A549 treated with Hydrocortisone at 1 μM for 4 hours (cell line): ENCODE measurements at places on chromosomes 5 and 9. TPM values are rescaled to one million over a fixed set of nuclear protein-coding genes. Genes with fewer than 3 reads are reported as not detected.

Gene EFCAB9
- total RNA-seq = not detected in 5 replicates

Gene SLC6A18
- not detected in 5 replicates for total RNA-seq

Gene GARIN3
- total RNA-seq = not detected in 5 replicates

Gene RBM22
- total RNA-seq = 44.3 to 55.7 TPM (median 45.7 TPM) in 5 replicates

Gene COQ4
- 46.0 to 60.9 TPM (median 56.5 TPM) in 5 replicates for total RNA-seq

Gene LRRC19
- not detected in 5 replicates for total RNA-seq

Gene CEP72
- total RNA-seq = 8.7 to 11.1 TPM (median 10.2 TPM) in 5 replicates

Gene PROB1
- 0.18 to 0.25 TPM (median 0.20 TPM) in 5 replicates for total RNA-seq

Gene HNRNPH1
- total RNA-seq = 414 to 770 TPM (median 466 TPM) in 5 replicates

Gene KLF9
- 2.9 to 4.8 TPM (median 4.0 TPM) in 5 replicates for total RNA-seq

Gene ADAMTS12
- 6.1 to 7.8 TPM (median 7.3 TPM) in 5 replicates for total RNA-seq

Gene RASGEF1C
- 0.08 to 0.20 TPM (median 0.11 TPM) in 5 replicates for total RNA-seq

Gene TMEM38B
- total RNA-seq = 14.5 to 17.3 TPM (median 16.2 TPM) in 5 replicates

Gene ANKRD33B
- total RNA-seq = 10.0 to 11.4 TPM (median 10.7 TPM) in 5 replicates

Gene PPP2R2B
- total RNA-seq = 0.03 to 0.11 TPM (median 0.06 TPM) in 5 replicates

Gene GDA
- total RNA-seq = 0.91 to 1.2 TPM (median 1.2 TPM) in 5 replicates

Gene LAMC3
- total RNA-seq = 1.7 to 2.5 TPM (median 2.0 TPM) in 5 replicates

Gene EPB41L4B
- total RNA-seq = 21.4 to 25.7 TPM (median 23.9 TPM) in 5 replicates

Gene PCDHA1
- total RNA-seq = 0.14 to 0.29 TPM (median 0.23 TPM) in 5 replicates

Gene TAF1L
- total RNA-seq = 0.01 TPM in 1 of 5 replicates, not detected in the others

Gene SLC1A1
- 0.85 to 1.3 TPM (median 1.2 TPM) in 5 replicates for total RNA-seq
